ENCODE measurements at places on chromosomes 6 and 20. TPM values are rescaled to one million over a fixed set of nuclear protein-coding genes. Genes with fewer than 3 reads are reported as not detected.

The GTSF1L gene
- not detected for polyA plus RNA-seq

The CLIC5 gene
- polyA plus RNA-seq, result not detected

The ACSS1 gene
- 6.3 TPM for polyA plus RNA-seq

The OTOR gene
- polyA plus RNA-seq, result not detected

The NMBR gene
- polyA plus RNA-seq, result 0.07 TPM

The MYLK4 gene
- polyA plus RNA-seq, result 0.20 TPM

The TNNC2 gene
- 0.81 TPM for polyA plus RNA-seq

The NHLRC1 gene
- polyA plus RNA-seq, result 1.1 TPM

GRCh38 chr6:87092435-87092834, 2.5 kb downstream of the CGA start:
- no peak for DNase-seq

GRCh38 chr6:36755435-36756348, 58.1 kb downstream of the RAB44 start:
- no peak for DNase-seq

DNA sequence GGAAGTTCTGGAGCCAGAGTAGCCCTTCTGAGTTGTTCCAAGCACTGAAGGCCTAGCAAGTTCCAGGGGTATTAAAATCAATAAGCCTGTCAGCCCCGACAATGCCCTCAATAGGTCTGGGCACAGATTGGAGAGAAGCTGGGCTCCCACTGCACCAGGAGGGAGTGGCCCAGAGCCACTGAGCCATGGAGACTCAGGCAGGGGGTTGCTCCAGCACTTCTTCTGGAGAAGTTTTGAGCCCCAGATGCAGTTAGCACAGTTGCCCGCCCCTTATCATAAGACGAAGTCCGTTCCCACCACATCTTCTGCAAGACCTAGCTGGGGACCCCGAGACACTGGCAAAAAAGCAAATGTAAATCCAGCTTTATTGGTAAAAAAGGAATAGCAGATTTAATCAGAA, 13.0 kb downstream of the DEFB132 start:
- DNase-seq, result no peak

- DNase-seq, result no peak
Observed at GRCh38 chr20:1632178-1632577, 12.4 kb upstream of the SIRPB1 start.

DNA sequence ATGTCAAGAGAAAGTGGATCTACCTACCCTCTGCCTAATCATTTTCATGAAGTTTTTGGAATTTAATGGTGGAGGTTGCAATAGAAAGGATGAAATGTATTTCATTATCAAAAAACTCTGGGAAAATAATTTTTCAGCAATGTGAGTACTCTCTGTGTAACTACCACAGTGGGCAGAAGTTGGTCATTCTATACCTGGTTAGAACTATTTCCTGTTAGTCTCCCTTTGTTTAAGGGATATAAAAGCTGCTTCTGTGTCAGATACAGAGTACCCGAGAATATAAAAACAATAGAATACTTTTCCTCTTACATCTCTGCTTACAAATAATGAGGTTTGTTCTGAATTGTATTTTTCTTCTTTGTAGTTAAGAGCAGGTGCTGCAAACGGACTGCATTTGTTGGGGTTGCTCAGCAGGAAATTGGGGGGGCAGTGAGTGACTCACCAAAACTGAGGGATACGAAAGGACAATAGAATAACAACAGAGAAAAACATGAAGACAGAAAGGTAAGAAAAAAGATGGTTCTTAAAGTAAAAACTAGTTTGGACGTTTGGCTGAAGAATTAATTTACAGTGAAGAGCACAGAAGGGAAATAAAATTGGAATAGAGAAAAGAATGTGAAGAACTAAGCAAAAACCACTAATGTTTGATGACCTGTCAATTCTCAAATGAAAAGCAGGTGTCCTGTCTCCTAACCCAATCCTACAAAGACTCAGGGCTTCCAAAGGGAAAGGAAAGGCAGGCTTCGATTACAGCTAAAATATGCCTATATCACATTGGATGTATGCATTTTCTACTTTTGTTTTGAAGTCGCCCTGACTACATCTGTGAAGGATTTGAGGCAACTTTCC, 703.1 kb downstream of the RFPL4B start:
- DNase-seq, result no peak

- DNase-seq, result no peak
Observed at GRCh38 chr6:123830120-123830519, 26.5 kb downstream of the NKAIN2 start.

DNA sequence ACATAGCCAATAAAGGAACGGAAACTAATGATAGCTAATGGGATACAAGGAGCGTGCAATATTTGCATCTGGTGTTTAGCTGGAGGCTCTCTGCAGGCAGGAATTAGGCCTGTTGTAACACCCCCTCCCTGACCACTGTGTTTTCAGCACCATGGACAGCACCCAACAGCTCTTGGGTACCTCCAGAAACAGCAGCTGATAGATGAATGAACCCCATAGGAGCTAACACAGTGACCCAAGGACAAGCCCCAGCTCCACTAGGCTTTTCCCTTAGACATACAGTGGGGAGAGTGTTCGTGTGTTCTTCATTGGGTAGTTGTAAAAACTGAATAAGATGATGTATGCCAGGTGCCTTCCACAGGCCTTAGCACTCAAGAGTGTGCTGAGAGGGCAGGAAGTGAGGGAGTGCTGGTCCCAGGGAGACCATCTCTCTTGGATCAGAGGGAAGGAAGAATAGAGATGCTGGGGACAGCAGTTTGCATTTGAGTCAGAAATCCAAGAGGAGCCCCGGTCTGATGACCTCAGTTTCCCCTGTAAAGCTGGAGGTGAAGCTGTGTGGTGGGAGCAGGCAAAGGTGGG, 161.3 kb downstream of the PHACTR3 start:
- no peak for DNase-seq

DNA sequence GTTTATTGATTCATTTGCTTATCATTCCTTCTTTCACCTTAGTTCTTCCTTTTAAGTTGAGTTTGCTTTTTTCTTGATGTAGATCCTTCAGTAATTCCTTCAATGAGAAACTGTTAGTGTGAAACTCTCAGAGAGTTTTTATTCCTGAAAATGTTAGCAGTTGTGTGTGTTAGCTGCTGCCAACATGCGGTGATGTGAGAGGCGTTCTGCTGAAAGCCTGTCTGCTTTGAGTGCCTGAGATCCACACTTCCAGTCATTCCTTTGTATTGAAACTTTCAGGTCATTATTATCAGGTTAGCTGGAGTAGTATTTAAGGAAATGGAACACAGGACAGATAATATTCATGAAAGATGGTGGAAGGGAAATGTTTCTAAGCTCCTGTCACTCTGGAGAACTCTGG, 70.0 kb upstream of the SUPT3H start:
- DNase-seq, result no peak

GRCh38 chr6:57182017-57182432, 9.9 kb downstream of the BAG2 start:
- no peak for DNase-seq

- no peak for DNase-seq
Observed at GRCh38 chr6:91132461-91132860, 545.6 kb upstream of the MAP3K7 start.

GRCh38 chr20:12057778-12058177, 140.1 kb downstream of the BTBD3 start:
- DNase-seq, result no peak

DNA sequence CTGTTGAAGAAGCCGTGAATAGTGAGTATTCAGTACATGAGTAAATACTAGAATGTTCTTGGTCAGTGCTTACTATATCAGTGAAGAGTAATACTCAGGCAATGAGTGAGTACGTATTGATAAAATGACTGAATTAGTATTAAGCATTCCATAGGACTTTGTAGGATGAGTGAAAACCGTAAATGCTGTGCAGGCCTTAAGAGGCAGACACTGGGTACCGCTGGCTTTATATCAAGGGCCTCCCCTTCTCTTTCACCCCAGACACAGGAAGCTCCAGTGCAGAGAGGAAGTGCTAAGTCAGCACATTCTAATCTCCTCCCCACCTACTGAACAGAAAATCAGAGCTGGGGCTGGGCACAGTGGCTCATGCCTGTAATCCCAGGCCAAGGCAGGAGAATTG, 24.2 kb downstream of the POFUT1 start:
- no peak for DNase-seq

GRCh38 chr6:39062014-39062740, 13.6 kb downstream of the GLP1R start:
- no peak for DNase-seq

GRCh38 chr6:143637691-143638090, 40.1 kb upstream of the PHACTR2 start:
- DNase-seq, result no peak

GRCh38 chr6:114747995-114748625, 405.3 kb upstream of the HS3ST5 start:
- no peak for DNase-seq

- DNase-seq, result no peak
Observed at GRCh38 chr6:38938741-38939140, 109.8 kb upstream of the GLP1R start.

DNA sequence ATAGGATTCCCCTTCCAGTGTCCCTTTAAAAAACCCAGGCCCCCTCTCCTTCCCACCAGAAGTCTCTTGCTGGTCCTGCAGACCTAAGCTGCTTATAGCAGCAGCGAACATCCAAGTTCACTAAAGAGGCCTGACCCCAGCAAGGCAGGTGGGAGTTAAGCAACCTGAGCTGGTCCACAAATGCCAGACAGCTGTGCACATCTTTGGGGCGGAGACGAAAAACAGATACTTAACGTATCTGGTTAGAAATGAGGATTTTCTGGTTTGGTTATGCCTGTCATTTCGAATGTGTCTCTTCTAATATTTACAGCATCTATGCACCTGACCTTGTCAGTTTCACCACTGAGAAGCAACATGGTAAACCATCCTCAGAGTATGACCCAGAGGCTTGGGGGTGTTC, 87.8 kb downstream of the SLC2A10 start:
- no peak for DNase-seq

DNA sequence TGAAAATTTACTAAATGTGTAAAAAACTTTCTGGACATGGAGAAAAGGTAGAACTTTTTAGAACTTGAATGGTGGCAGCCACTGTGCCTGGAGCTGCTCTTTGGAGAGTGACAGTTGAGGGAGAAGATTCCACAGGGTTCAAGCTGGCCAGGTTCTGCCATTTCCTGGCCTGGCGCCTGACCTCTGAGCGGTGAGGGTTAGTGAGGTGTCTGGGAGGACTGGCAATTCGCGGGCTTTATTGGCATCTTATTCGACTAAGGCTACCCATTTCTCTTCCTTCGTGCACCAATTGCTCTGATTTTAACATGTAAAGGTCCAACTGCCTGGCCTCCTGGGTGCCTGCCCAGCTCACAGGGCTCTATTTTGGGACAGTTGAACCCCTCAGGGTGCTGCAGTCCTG, 2.4 kb downstream of the SNAI1 start:
- no peak for DNase-seq

DNA sequence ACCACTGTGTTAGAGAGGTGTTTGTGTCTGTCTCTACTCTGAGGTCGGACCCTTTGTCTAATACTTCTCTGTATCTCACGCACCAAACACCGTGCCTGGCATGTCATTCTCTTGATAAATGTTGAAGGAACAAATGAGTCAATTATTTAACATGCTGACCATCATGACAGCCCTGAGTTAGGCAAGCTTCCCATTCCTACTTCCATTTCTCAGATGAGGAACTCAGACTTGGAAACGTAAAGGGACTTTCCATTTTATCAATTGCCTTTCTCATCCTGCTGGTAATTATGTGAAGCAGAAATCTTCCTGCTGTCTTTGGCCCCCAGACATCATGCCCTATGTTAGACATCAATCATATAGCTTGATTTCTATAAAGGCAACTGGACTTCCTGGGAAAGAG, 227.0 kb upstream of the ECI2 start:
- no peak for DNase-seq

DNA sequence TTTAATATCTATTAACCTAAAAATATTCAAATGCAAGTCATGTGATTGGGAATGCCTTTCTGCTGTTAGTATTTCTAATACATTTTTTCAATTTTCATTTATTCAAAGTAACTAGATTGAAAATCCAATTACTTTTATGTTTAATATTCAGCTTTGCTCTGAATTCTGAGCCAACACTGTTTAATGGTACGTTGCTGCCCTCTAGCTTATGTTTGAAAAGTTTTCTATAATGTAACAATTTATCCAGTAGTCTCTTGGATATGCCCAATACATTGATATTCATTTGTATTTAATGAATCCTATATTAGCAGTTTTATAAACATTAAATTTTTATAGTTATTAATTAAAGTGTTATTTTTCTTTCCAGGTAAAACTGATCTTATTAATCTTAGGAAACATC, 47.4 kb downstream of the LGSN start:
- DNase-seq, result no peak

GRCh38 chr6:1390946-1391799, 1.8 kb downstream of the FOXF2 start:
- no peak for DNase-seq

All from BJ (cell line).